ENCODE measurements at places on chromosomes 3 and 15. TPM values are rescaled to one million over a fixed set of nuclear protein-coding genes. Genes with fewer than 3 reads are reported as not detected.
A peak's percentile ranks its signal among the peaks of the same experiment; 100 is the strongest.

GRCh38 chr15:42289166-42289565 is 15.9 kb upstream of the TMEM87A start:
- no peak for DNase-seq

DNA sequence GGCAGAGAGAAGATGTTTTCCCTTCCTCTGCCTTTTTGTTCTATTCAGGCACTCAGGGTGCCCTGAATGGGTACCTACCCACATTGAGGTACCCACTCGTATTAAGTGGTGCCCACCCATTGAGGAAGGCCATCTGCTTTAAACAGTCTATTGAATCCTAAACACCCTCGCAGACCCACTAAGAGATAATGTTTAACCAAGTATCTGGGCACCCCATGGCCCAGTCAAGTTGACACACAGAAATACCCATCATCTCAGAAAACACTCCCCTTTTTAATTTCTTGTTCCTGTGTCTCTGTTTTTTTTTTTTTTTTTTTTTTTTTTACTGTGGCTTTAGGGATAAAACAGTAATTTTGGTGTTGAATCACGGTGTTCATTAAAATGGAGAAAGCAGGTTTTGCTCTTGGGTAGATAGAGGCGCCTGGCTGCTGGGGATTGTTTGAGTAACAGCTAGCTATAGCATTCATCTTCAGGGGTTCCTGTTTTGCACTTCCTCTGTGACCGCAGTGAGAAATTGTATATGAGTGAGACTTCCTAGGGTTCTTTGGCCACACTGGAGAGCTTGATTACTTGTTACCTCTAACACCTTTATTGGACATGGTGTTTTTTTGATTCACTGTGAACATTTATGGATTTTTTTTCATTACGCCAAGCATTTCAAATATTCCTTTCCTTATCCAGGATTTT is 259.1 kb downstream of the PTPRG start:
- no peak for DNase-seq

GRCh38 chr15:100256101-100256969 is 85.4 kb downstream of the ADAMTS17 start:
- peak; percentile 41 for DNase-seq

GRCh38 chr15:52128568-52128967 is 16.0 kb upstream of the BCL2L10 start:
- no peak for DNase-seq

GRCh38 chr3:25945836-25946235 is 155.9 kb downstream of the OXSM start:
- DNase-seq: no peak

DNA sequence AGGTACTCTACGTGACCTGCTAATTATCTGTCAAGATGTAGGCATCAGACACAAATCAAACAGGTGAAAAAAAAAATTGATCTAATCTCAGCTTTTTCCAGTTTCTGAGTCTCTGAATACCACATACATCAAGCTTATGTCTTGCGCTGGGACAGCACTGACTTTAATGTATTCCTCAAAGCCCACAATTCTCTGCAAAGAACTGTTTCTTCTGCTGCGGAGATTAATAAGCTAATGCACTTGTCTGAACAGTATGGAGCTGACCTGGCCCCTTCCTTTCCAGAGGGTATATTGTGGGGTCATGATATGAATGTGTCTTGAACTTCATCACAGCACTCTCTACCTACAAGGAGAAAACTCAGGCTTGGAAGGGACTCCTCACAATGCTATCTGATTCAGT is 87.8 kb downstream of the FOXB1 start:
- no peak for DNase-seq

DNA sequence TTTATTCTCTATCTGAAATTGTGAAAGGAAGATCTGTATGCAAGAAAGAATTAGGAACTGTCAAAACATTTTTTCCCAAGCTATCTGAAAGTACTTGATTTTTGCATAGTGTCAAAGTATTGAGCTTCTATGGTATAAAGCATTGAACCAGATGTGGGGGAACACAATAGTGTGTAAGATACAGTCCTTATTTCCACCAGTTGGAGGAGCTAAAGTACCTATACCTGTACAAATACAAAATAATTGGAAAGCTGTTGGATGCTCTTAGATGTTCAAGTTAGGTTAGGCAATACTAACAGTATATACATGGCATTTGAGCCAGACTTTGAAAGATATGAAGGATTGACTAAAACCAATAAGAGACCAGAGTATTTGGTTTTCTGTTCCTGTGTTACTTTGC is 148.4 kb downstream of the B3GALNT1 start:
- DNase-seq: no peak

GRCh38 chr3:4139462-4140140 is 163.6 kb upstream of the SETMAR start:
- DNase-seq: no peak

- DNase-seq: no peak
These were observed 143.4 kb downstream of the EBLN2 start for GRCh38 chr3:73204841-73205240.

The CXCR6 gene
- total RNA-seq: 4.3 TPM

The GOLGA8T gene
- total RNA-seq: not detected

All from breast epithelium (tissue), 4 donors.